Fibroblast of skin of left quadriceps (primary cell): ENCODE measurements at places on chromosomes 2 and 18.

DNA sequence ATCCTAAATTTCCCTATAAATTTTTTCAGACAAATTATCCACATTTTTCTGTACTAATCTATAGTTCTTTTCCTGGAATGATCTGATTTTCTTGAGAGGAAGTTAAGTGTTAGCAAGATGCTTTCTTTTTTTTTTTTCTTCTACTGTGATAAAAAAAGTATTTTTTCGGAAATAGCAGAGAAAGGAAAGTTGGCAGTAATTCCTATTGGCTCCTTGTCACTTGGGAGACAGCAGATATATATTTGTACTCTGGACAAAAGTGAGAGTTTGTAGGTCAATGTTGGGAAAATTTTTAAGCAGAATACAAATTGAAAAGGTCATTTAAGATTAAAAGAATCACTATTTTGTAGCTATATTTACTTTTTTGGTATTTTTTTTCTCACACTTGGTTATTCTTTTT is 635.7 kb upstream of the NRXN1 start:
- DNase-seq: no peak

DNA sequence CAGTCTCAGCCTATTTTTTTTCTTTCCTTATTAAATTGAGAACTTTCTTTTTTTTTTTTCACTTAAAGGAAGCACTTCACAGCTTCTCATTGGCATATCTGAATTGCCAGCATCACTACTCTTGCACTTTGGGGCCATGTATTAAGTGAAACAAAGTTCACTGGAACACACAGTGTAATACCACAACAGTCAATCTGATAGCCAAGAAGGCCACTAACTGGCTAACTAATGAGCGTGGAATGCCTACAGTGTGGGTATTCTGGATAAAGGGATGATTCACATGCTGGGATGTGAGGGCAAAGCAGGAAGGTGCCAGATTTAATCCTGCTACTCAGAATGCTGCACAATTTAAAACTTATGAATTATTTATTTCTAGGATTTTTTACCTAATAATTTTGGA is 11.7 kb upstream of the C18orf63 start:
- no peak for DNase-seq

GRCh38 chr2:182668671-182669070 is 47.4 kb upstream of the DNAJC10 start:
- DNase-seq: no peak

GRCh38 chr2:41116106-41116797 is 664.4 kb upstream of the SLC8A1 start:
- no peak for DNase-seq

- DNase-seq: no peak
These were observed 393.0 kb upstream of the SALL3 start for GRCh38 chr18:78586586-78586985.

- no peak for DNase-seq
These were observed 49.9 kb downstream of the DGKD start for GRCh38 chr2:233404222-233404621.

DNA sequence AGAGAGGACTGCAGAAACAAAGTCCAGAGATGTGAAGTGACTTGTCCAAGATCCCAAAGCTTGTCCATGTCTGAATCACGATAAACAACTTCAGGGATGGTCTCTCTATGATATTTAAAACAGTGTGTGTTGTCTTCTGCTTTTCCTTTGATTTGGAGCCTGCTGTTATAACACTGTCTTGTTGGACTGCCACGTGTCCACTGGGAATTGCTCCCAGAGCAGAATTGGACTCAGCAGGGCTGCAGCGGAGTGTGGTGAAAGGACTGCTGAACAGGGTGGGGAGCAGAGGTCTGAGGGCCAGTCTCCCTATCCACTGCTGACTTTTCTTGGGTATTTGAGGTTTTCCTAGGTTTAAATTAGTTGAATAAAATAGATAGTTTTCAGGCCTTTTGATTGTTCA is 68.3 kb downstream of the IL1R2 start:
- no peak for DNase-seq

DNA sequence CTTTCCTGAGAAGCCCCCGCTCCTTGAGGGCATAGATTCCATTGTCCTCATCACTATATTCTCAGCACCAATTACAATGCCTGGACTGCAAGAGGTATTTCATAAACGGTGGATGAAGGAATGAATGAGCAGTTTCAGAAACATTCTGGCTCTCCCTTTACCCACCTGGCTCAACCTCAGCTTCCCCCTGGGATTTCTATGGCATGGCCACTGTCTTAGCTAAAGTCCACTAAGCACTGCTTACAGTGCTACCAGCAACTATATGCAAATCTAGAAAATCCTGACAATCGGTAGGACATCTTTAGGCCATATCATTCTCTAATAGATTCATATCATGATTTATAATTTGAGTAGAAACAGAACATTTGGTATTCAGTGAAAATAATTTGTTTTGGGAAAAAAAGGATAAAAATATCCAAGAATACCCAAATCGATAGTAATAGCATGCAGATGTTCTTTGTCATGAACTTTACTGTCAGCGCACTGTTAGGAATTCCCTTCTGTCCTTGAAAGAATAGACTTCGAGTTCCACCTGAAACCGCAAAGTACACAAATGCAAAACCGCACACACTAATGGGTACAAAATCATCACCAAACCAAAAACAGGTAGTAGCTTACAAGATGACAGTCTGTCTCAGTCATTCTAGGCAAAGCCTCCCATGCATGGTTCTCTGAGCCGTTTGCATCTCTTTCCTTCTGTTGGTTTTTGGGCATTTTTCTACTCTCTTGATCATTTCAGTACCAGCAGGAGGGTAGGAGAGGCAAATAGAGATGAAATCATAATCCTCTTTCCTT is 303.6 kb upstream of the ID2 start:
- DNase-seq: no peak

GRCh38 chr2:171810422-171811244 is 83.4 kb downstream of the SLC25A12 start:
- DNase-seq: peak; percentile 44

- no peak for DNase-seq
These were observed 49.2 kb upstream of the TGIF1 start for GRCh38 chr18:3400567-3401296.
